ENCODE measurements at places on chromosomes 1 and 21.

DNA sequence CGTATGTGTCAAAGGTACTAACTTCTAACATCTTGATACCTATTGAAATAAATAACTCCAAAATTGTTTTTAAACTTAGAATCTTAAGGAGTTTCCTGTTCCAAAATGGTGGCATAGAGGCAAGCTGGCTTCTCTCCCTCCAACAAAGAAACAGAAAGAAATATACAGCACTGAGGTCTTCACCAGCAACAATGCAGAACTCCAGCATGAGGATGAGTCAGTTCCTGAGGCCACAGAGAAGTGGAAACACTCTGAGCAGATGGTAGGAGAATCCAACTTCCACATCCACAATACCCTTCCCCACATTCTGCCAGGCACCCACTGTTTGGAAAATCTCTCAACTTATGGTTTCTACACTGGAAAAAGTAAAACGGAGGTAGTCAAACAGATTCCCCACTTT lies 12.2 kb upstream of the PPIH start:
- no peak for DNase-seq

GRCh38 chr1:67723620-67724019 lies 38.6 kb downstream of the GADD45A start:
- no peak for DNase-seq

- DNase-seq, result no peak
Measured at GRCh38 chr21:37233551-37234146, 33.5 kb downstream of the VPS26C start.

- no peak for DNase-seq
Measured at GRCh38 chr1:85935234-85935633, 221.3 kb downstream of the COL24A1 start.

DNA sequence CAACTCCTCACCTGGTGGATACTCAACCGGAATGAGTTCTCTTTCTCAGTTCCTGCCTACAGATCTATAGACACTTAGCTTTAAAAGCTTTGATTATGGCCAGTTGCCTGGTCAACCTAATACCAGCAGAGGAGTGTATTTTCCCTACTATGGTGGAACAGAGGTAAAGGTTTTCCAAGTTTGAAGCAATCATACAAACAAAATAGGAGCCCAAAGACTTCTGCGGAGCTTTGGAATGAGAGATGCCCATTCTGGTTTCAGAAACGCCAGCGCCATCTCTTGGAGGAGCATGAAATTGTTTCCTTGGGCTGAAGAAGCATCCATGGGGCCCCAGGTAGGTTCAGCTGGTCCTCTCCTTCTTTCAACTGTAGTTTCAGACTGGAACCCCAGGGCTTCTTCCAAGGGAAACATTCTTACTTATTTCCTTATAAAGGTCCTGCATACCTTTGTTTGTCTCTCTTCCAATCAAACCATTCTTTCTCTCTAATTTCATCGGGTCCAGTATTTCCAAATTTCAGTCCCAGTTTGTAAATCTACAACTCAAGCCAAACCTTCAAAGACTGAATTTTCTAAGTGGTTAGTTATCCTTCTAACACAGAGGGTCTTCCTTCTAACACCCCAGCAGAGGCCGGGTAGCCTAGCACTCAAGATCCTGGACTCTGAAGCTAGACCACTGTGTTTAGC lies 95.9 kb downstream of the KCNJ15 start:
- peak; percentile 52 for DNase-seq

- DNase-seq, result no peak
Measured at GRCh38 chr21:25493722-25494121, 113.6 kb downstream of the MRPL39 start.

GRCh38 chr1:93705892-93706500 lies 24.4 kb upstream of the BCAR3 start:
- DNase-seq, result no peak

GRCh38 chr1:10615932-10616671 lies 141.4 kb downstream of the PEX14 start:
- DNase-seq, result no peak

- peak; percentile 58 for DNase-seq
Measured at GRCh38 chr1:145871994-145872924, 13.4 kb upstream of the PIAS3 start.

DNA sequence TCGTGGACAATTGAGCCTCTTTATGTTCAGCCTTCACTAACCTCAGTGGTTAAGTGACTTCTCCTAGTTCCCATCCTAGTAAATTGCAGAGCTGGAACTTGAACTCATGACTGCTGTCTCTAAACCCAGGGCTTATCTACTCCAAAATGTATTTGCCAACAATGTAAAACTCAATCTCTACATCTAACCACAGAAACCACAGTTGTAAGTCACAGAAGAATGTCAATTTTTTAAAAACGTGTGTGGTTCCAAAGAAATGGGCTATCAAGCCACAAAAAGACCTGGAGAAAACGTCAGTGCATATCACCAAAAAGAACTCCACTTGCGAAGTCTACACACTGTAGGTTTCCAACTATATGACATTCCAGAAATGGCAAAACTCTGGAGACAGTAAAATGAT lies 172.6 kb upstream of the HMCN1 start:
- no peak for DNase-seq

- peak; percentile 98 for DNase-seq
Measured at GRCh38 chr1:17437580-17438317, 1.7 kb downstream of the RCC2 start.

DNA sequence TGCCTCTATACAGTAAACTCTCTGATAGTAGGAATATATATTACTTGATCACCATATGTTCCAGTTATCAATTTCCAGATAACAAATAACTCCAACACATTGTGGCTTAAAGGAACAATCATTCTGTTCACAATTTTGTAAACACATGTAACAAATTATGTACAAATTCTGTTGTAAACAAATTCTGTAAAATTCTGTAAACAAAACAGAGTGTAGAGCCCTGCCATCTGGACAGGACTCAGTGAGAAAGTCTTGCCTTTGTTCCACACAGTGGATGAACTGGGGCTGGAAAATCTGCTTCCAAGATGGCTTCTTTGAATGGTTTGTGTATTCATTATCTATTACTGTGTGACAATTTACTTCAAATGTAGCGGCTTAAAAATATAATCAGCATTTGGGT lies 69.0 kb upstream of the LRRC7 start:
- DNase-seq, result no peak

- DNase-seq, result no peak
Measured at GRCh38 chr1:149881876-149882275, 17.5 kb upstream of the BOLA1 start.

DNA sequence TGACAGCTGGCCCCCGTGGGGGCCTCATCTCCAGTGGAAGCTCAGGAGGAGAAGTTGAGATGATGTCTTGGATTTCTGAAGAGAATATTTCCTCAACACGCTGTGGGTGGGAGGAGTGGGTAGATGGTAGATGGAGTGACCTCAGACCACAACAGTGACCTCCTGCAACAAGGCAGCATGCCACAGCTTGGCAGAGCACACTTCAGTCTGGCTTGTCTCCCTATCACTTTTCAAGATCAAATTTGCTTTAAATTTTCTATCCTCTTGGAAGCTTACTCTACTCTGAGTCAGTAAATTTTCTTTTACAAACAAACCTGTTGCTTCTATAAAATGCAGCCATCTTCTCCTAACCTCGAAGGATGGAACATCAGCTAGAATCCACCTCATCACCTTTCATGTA lies 59.7 kb downstream of the NTPCR start:
- DNase-seq, result no peak
